ENCODE measurements at places on chromosomes 11 and 22. TPM values are rescaled to one million over a fixed set of nuclear protein-coding genes. Genes with fewer than 3 reads are reported as not detected.

GRCh38 chr11:66891851-66892660 lies 35.2 kb downstream of the LRFN4 start:
- no peak for DNase-seq

- no peak for DNase-seq
Observed at GRCh38 chr11:82924522-82925224, 23.1 kb downstream of the DDIAS start.

DNA sequence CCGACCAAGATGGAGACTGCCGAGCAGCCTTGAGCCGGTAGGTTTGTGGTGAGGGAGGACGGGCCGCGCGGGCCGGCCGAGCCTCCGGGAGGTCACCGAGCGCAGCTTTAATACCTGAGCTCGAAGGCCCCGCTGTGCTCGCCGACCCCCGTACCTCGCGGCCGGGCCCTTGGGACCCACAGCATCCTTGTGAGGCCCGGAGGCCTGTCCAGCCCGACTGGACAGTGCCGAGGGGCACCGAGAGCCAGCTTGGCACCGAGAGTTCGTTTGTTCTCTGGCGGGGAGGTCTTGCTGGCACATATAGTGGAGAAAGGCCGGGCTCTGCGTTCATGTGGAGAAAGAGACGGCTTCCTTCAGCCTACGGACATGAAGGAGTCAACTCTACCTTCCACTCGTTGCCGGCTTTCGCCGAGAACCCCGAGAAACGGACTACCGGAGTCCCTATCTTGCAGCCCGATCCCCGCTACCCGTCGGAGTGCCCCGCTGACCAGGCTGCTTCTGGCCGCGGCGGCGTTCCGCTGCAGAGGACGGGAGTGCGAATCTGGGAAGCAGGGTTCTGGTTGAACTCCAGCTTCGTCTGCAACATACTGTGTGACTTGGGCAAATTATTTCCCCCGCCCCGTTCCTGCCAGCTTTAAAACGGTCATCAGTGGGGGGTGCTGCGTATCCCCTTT lies 349 bp downstream of the TSSC4 start:
- no peak for DNase-seq

DNA sequence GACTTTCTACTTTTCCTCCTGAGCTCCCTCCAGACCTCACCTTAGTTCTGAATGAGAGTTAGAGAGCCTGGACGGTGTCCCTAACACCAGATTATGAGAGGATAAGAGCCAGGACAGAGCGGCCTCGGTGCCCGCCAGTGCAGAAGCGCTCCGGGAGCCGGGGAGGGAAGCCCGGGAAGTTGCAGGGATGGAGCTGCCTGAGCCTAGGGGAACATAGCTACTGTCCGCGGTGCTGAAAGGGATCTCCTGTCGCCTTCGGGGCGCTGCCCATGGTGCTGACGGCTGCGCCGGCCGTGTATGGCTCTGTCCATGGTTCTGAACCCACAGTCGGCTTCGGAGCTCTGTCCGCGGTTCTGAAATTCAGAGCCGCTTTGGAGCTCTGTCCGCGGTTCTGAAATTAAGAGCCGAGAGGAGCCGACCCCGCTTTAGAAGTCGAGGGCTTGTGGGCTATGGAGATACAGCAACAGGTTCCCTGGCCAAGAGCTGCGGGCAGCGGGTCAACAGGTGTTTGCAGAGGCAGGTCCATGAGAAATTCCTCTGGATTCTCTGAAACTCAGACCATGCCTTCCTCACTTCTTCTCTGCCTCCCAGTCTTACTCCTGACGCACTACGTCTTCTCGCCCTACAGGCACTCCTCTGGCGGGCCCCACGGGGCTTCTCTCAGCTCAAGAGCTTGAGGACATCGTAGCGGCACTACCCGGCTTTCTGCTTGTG lies 814 bp downstream of the NPAS4 start:
- peak; percentile 92 for DNase-seq

DNA sequence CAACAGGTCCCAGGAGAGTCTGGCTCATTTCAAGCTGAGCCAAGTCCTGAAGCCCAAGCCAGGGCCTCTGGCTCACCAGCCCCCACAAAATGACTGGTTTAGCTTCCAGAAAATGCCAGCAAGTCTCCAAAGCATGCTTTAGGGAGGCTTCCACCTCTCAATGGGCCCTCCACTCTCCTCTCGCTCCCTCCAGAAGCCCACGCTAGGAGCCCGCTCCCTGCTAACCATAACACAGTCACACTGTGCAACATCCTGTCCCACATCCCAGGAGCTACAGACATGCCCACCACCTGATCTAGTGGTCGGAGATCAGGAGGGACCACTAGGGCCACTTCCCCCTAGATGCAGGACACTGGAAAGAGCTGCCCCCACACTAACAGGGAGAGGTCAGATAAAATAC lies 6.9 kb downstream of the SULT4A1 start:
- DNase-seq, result no peak

DNA sequence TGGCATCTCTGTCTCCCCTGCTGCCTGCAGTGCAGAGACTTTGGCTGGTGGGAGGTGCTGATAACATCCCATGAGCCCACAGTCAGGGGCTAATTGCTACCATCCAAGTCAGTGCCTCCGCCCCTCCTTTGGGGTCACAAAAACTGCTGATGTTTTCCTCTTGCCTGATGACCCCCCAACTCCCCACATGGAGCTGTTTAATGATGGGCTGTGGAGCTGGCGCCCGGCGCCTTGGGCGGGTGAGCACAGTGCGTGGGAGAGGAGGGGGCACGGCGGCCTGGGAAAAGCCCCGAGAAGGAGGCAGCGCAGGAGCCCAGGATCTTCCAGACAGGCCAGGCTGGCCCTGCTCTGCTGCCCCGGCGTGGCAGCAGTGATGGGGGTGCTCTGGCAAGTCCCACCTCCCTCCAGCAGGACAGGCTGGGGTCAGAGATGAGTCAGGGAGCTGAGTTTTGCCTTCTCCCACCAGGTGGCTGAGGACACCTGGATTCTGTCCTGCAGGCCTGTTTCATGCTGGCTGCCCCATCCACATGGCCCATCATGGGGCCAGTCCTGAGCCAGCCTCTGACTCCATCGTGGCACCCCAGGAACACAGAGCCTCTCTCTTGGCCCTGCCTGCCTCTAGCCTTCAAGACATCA lies 43.8 kb downstream of the NECTIN1 start:
- DNase-seq, result no peak

DNA sequence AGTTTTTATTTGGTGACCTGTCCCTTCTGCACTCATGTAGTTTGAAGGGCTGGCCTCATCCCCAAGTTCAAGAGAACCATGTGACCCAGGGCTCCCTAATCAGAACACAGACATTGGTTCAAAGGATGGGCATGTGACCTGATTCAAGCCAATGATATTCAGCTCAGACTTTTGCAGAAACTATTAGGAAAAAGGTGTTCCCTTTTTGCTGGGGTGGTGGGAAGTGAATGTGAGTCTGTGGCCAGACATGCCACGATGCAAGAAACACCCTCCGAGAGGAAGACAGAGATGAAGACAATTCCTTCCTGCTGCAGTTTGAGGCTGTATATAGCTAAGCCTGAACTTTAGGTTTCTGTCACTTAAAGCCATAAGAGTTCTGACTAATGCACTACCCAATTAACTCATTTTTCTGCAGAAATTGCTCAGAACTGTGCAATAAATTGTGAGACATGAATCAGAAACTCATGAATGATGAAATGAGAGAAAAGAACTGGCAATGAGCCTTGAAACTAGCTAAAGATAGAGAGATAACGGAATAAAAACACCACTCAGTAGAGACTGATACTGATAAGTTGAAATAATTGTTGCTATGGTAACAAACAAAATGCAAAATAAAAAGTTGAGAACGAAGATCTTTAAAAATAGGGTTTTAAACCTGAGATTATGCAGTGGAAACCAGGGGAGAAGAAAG lies 9.2 kb upstream of the MAPK1 start:
- peak; percentile 17 for DNase-seq

- DNase-seq, result no peak
Observed at GRCh38 chr22:42459287-42460063, 27.3 kb upstream of the NFAM1 start.

GRCh38 chr11:60098508-60098907 lies 10.0 kb downstream of the MS4A2 start:
- no peak for DNase-seq

- no peak for DNase-seq
Observed at GRCh38 chr11:8584511-8584910, 9.5 kb downstream of the STK33 start.

GRCh38 chr22:30847583-30847982 lies 121.0 kb downstream of the MORC2 start:
- DNase-seq, result no peak

DNA sequence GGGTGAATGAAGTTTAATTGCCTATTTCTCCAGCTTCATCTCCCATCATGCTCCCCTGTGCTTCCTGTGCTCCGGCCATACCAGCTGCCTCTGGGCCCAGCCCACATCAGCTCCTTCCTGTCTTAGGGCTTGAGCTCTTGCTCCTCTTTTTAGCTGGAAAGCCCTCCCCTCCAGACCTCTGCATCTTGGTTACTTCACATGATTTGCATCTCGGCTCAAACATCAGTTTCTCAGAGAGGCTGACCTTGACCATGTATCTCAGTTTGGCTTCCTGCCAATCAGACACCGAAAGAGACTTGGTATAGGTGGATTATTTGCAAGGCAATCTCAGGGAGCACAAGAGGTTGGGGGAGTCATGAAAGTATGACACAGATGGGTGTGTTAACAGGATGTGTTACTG lies 73.2 kb upstream of the TIMP3 start:
- DNase-seq, result no peak

DNA sequence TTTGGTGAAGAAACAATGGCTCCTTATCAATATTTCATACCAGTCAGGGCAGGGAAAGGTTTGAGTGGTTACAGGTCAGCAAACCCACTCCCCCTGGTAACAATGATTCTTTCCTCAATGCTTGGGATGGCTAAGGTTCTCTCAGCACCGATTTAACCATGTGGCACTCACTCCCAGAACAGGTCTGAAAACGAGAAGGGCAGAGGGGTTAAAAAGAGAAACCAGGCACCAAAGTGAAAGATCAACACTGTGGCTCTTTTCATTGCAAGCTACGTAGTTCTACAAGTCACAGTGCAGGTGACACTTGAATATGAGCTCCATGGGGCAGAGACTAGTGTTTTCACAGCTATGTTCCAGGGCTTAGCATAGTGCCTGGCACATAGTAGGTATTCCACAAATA lies 132.4 kb downstream of the PLEKHA7 start:
- DNase-seq, result no peak

DNA sequence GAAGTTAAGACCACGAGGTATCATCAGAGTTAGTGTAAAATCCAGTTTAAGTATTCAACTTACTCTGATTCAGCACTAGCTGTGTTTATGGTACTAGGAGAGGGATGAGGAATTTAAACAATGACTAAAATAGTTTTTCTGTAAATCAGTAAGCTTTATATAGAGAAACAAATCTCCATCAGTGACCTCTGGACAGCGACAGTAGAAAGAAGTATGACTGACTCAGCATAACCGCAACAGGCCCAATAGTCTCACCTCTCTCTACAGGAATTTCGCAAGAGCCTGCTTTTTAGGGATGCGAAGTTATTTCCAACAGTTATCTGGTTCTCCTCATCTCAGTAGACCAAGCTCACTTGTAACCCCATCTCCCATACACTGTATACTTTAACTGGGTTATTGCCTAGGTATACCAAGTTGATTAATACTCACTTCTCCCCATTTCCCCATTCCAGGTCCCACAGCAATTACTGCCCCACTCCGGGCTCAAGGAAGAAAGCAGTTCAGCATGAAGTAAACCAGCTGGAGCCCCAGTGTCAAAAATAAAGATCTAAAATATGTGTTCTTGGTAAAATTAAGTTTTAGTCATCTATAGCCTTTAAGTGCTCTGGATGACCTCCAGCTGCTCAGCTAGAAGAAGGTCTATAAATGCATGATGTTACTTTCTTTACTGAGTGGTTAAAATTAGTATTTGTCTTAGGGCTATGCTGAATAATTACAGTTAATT lies 770.6 kb upstream of the CCDC90B start:
- DNase-seq, result no peak

- DNase-seq, result no peak
Observed at GRCh38 chr22:49545606-49546005, 282.1 kb downstream of the BRD1 start.

- no peak for DNase-seq
Observed at GRCh38 chr22:45335854-45336522, 26.3 kb downstream of the FAM118A start.

DNA sequence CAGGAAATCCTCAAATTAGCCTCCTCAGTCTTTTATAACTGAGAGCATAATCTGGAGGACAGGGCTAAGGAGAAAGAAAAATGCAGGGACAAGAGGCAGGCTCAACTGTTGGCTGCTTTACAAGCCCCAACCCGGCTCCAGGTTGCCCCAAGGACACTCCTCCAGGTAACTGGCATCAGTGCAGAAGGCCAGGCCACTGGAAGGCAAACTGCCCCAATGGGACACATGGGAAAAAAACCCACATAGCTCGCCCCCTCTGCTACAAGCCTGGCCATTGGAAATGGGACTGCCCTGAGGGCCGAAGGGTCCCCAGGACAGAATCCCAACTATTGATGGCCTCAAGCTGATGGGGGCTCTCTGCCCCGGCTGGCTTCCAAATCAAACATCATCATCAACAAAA lies 17.9 kb upstream of the FBLN1 start:
- DNase-seq, result no peak

- DNase-seq, result no peak
Observed at GRCh38 chr11:113419454-113420003, 31.9 kb downstream of the ANKK1 start.

DNA sequence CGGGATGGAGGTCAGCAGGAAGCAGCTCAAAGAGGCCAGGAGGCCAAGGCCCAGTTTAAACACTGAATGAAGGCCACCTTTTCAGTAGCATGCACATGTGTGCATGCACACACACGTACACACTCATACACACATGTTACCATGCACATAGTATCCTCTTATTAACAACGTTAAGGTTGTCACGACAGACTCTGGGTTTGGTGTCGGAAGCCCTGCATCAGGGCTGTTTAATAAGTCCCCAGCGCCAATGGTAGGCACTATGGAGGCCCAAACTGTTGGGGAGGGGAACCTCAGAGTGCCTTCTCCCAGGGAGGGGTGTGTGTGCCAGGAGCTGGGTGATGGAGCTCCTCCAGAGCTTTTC lies 39.5 kb upstream of the ADA2 start:
- DNase-seq, result no peak

GRCh38 chr11:44516688-44517507 lies 48.6 kb upstream of the CD82 start:
- DNase-seq, result no peak

HORMAD2 gene
- total RNA-seq, result not detected

LRRC4C gene
- total RNA-seq, result not detected

TSPAN18 gene
- total RNA-seq, result 2.4 TPM

GPHA2 gene
- not detected for total RNA-seq

PNPLA3 gene
- not detected for total RNA-seq

OR10G7 gene
- total RNA-seq, result not detected

NCF4 gene
- total RNA-seq, result 2.6 TPM

WNT7B gene
- total RNA-seq, result not detected

DCHS1 gene
- total RNA-seq, result 0.49 TPM

SLC43A3 gene
- total RNA-seq, result 20.7 TPM

OR5A2 gene
- not detected for total RNA-seq

CDC42EP2 gene
- 1.5 TPM for total RNA-seq

OR2D2 gene
- total RNA-seq, result not detected

MPPED2 gene
- total RNA-seq, result 0.99 TPM

PNPLA5 gene
- not detected for total RNA-seq

MAPK8IP2 gene
- 0.26 TPM for total RNA-seq
